ENCODE measurements at places on chromosomes 2 and 18.

DNA sequence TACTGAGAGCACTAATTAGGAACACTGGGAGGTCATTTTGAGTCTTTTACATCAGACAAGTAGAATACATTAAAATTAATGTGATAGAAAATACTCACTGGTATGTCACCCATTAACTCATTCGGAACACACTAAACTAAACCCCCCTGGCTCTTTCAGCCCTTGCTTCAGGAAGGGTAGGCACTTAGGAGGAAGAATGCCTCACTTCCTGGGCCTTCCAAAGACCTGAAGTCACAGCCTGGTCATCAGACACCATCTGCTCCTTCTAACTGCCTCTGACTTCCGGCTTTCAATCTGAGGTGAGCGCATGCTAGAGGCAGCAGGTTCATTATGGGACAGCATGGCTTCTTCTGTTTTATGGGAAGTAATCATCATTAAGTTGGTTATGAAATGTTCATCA lies 451.4 kb downstream of the PID1 start:
- no peak for DNase-seq

GRCh38 chr2:1634681-1635341 lies 109.5 kb downstream of the PXDN start:
- DNase-seq: no peak

GRCh38 chr2:43946685-43947084 lies 49.1 kb downstream of the LRPPRC start:
- no peak for DNase-seq

DNA sequence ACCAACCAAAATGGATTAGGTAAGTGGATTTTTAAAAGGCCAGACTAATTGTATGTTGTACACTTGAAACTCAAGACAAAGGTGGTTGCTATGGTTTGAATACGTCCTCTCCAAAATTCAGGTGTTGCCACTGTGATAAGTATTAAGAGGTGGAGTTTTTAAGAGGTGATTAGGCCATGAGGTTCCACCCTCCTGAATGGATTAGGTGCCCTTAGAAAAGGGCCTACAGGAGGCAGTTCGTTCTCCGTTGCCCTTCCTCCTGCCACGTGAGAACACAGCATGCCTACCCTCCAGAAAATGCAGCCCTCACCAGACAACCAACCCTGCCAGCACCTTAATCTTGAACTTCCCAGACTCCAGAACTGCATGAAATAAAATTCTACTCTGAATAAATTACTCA lies 51.2 kb downstream of the CHMP3 start:
- DNase-seq: no peak

DNA sequence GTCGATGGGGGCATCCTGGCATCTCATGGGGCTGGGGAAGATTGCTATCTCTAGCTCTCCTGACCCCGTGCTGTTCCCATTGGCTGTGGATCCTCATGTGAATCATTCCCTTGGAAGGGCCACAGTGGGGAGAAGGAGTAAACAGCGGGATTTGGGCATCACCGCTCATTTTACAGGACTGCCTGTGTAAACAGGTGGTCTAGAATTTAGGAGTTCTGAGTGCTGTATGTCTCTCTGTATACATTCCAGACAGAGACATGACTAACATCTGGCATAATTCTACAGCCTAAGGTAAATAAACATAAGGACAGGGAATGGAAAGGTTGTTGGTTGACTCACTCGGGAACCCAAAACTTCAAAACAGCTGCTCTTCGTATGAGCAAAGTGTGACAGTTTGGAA lies 92.7 kb downstream of the COPS8 start:
- DNase-seq: no peak

DNA sequence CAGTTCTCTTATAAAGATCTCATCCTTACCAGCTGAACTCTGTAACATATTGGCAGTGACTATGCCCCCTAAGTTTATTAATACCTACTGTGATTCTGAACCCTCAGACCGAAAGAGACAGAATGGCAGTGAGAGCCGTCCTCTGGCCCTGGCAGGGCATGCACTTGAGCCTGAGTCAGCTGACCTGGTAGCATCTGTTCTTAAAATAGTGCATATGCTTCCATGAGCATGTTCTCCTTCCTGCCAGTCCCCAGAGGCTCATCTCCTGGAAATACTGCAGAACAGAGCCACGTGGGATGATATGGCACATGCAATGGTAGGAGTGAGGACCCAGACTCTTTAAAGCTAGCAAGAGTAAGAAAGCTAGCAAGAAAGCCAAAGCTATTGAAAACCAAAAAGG lies 59.0 kb downstream of the RASGRP3 start:
- no peak for DNase-seq

DNA sequence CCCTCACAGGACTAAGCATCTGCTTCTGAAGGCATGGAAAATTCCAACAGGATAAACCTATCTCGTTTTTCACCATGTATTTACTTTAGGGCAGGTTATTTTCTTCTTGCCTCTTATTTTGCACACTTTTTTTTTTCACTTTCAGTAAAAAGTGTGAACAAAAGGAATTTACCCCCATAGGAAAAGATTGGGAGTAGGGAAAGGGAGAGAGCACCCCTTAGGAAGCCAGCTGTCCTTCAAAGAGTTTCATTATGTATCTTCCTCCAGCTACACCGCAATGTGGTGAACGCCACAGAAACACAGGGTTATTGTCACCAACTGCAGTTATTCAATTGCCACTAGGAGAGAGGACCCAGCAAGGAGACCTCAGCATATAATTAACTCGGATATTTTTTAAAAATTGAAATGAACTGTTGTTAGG lies 286.2 kb upstream of the VRK2 start:
- DNase-seq: no peak

- DNase-seq: no peak
Measured at GRCh38 chr2:161915121-161915520, 158.9 kb downstream of the DPP4 start.

DNA sequence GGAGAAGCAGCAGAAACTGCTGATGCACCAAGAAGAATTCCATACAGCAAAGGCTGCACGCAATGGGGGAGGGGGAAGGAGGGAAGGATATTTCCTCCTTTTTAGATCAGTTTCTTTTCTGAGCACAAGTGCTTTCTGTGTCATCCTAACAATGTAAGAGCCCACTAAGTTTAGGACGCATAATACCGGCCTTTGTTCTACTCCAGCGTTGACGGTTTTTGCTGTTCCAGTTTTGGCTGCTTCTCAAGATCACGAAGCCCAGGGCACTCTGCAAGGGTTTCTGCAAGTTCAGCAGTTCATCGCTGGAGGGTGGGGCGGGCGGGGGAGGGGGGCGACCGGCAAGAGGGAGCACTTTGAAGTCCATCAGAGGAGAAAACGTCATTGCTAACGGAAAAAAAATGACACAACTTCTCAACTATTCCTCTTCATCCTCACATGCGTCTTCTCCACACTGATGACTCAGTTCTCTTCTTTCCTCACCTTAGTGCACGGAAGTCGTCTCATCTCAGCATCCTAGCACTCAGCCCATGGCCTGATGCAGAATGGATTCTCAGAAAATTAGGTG lies 8.7 kb downstream of the FAM178B start:
- DNase-seq: no peak

DNA sequence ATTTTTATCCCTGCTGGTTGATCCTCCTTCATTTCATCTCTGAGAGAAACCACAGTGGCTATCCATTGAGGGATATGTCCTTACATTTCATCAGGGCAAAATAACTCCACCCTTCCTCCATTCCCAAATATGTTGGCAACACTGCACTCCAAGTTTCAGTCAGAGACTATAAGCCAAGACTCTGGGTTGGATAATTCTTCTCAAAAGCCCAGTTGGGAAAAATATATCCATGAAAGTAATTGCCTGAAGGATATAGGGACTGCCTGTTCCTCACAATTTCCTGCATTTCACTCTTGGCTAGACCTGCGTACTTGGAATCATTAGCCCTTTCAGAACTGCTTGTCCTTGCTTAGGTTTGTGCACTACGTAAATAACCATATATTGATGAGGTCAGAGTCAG lies 27.9 kb upstream of the EPB41L3 start:
- no peak for DNase-seq

DNA sequence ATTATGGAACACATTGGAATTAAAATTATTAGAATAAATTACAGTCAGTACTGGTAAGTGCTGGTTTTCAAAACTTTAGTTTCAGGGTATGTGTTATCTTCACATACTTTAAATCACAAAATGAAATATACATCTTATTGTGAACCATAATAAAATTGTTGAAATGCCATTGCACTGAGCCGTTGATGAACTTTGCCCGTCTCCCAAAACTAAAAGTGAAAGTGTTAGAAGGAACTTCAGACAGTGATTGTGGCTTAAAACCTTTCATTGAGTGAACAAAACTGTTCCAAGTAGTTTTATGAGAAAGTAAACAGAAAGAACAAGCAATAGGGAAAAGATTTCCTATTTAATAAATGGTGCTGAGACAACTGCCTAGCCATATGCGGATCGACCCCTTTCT lies 811.6 kb downstream of the PLCL1 start:
- no peak for DNase-seq

- DNase-seq: no peak
Measured at GRCh38 chr2:46339676-46340459, 42.7 kb downstream of the EPAS1 start.

DNA sequence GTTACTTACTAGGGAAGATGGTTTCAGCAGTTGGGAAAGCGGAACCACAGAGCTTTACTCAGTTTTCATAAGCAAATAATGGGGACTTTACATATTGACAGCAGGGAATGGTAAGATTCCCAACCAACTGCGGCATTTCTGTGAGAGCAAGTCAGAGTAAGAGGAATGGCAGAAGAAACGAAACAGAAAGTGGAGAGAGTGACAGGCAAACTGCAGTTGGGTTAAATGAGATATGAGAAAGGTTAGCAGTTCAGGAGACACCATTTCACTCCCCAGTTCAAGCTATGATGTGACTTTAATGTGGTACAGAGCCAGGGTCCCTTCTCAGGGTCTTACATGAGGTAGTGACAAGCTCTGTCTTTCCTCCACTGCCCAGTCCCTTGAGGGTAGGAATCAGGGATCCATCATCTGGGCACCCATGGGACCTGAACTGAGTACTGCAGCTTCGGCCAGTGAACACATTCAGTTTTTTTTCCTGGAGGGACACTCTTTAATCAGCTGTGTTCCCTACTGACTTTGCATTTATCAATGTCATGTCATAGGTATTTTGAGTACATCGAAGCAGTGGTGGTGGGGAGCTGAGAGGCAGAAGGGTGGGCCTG lies 33.0 kb upstream of the GREB1 start:
- DNase-seq: no peak

GRCh38 chr18:44452346-44452745 lies 228.3 kb upstream of the SETBP1 start:
- no peak for DNase-seq

- peak; percentile 97 for DNase-seq
Measured at GRCh38 chr2:950080-950966, at the start of gene SNTG2. TSS of gene SNTG2 (plus strand) at chr2:950849. CDS start at chr2:950997, 148 bp downstream.

GRCh38 chr2:64021578-64021977 lies 2.4 kb upstream of the VPS54 start:
- DNase-seq: no peak

DNA sequence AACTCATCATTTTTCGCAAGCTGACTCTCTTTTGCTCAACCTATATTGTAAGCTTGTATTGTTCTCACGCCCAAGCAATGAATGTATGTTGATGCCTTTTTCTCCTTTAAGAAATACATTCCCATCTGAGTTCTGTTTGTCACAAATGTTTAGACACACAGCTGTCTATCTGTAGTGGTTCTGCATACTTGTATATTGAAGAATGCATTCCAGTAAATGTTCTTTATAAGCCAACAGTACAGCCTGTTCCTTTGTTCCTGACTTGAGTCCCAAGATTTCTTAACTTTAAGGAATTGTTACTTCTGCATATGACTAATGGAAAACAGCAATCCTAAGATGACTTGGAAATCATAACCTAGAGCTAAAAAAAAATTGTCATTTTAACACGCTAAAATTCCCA lies 849.1 kb upstream of the POU3F3 start:
- no peak for DNase-seq

DNA sequence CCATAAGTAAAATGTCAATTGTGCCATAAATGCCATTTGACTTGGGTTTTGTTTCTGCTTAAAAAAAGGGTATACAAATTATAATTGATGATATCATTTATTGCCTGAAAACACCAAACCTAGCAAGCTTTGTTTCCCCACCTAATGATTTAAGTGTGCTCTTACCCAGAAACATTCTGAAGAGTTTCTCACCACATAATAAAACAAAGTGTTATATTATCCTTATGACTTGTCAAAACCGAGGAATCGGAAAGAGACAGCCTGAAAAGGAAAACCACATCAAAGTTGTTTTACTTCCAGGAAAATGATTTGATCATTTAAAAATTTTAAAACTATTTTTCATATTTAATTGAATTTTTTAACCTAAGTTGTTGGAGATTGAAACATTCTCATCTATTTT lies 170.5 kb upstream of the SLC39A10 start:
- no peak for DNase-seq

- no peak for DNase-seq
Measured at GRCh38 chr2:183614799-183615435, 490.7 kb downstream of the NUP35 start.
